Stimulated activated CD4-positive, alpha-beta T cell treated with anti-CD3 and anti-CD28 coated beads, TNF-alpha, amount 100 ng/mL, for 4 hours (primary cell): ENCODE measurements at places on chromosomes 3 and 15.

GRCh38 chr3:142180761-142181362 is 31.5 kb upstream of the TFDP2 start:
- DNase-seq = no peak

GRCh38 chr3:8985411-8985831 is 22.1 kb upstream of the RAD18 start:
- DNase-seq = no peak

- no peak for DNase-seq
These were observed 6.6 kb upstream of the MRPS25 start for GRCh38 chr3:15071699-15072098.

DNA sequence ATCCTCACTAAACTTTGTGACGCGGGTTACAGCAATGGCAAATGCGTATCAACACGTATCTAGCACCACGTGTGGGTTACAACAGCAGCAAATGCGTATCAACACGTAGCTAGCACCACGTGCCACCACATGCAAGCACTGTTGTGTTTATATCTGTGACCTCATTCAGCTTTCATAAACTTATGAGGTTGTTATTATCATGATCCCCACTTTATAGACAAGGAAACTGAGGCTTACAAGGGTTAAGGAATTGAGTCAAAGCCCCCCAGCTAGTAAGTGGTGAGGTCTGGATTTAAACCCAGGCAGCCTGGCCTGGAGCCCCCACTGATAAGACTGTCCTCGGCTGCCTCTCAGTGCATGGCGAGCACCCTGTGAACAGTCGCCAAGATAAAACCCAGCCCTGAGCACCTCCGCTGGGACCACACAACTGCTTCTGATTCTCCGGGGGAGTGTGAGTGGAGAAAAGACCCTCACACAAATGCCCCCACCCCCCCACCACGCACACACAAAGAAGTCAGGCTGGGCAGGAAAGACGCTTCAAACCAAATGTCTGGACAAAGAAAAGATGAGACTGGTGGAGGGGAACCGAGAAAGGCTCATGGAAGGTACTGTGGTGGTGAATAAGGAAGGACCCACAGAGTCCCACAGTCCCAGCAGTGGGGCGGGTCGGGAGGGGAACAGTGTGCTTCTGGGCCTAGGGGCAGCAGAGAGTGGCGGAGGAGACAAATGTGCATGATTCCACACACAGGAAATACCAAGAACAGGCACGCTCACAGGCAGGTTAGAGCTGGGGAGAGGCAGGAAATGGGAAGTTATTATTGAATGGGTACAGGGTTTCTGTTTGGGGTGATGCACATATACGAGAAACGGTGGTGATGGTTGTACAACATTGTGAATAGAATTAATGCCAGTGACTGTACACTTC is 173.4 kb downstream of the XXYLT1 start:
- no peak for DNase-seq

- no peak for DNase-seq
These were observed 55.4 kb downstream of the DCBLD2 start for GRCh38 chr3:98846101-98846500.

DNA sequence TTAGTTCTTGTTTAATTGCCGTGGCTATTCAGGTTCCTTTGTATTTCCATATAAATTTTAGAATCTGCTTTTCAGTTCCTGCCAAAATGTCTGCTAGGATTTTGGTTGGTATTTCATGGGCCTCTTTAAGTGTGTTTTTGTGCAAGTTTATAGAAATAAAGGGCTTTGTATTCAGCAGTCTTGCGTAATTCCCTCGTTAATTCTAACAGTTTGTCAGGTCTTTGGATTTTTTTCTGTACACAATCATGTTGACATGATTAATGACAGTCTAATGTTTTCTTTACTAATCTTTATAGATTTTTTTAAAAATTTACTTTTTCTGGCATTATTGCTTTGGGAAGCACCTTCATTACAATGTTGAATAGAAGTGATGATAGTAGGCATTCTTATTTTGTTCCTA is 120.9 kb downstream of the NEK11 start:
- DNase-seq = no peak

GRCh38 chr3:52479037-52479876 is 15.9 kb upstream of the STAB1 start:
- DNase-seq = no peak

DNA sequence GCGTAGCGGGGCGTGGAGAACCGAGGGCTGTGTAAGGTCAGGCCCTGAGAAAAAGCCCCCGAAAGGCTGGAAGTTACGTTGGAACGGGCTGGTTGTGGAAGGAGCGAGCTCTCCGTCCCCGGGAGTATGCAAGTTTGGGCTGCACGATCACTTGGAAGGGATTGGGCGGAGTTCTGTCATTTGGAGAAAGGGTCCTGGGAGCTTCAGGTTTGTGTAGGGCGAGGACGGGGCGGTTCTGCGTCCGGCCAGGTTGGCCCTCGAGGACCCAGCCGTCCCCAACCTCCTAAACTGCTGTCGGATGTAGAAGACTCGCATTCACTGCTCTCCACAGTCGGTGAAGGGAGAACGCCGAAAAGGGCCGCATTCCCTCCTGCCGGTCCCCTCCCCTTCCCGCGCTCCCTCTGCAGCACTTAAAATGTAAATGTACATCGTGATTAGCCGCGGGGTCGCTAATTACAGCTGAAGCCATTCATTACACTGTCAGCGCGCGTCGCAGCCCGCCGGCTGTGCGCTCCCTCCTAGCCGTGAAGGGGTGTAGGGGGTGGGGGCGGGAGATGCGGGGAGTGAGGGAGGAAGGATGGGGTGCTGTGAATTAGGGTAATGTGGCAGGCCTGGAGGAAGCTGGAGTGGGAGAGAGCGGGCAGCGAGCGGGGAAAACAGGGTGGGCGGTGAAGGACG is 2.5 kb upstream of the RPP25 start:
- no peak for DNase-seq

DNA sequence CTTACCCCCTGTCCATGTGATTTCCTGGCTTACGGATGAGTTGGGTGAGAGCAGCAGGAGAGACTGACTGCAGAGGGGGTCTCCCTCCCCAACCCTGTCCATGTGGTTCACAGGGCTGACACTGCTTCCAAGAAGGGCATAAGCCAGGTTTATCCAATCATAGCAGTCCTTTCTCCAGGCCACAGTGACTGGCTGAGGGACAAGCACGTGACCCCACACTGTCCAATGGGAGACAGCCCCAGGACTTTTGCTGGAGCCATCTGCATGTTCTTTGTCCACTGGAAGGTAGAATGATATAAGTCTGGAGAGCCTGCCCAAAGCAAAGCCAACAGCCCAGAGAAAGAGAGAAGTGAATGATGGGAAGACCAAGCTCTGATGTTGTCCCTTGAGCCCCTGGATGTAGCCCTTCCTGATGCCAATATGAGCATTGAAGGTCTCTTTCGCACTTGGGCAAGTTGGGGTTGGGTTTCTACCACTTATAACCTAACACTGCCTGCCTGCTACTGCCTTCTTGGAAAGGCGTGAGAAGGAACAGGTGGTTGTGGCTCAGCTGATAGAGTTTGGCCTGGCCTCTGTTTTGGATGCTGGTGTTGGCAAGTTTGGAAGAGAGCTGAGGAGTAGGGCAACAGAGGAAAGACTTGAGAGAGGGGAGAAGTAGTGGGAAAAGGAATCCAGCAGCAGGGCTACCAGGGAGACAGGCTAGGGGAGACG is 41.3 kb upstream of the GRIP2 start:
- no peak for DNase-seq

- DNase-seq = no peak
These were observed 283.7 kb upstream of the GBE1 start for GRCh38 chr3:82044930-82045705.
